Calu3 (cell line): ENCODE measurements at places on chromosomes 1 and 21.

DNA sequence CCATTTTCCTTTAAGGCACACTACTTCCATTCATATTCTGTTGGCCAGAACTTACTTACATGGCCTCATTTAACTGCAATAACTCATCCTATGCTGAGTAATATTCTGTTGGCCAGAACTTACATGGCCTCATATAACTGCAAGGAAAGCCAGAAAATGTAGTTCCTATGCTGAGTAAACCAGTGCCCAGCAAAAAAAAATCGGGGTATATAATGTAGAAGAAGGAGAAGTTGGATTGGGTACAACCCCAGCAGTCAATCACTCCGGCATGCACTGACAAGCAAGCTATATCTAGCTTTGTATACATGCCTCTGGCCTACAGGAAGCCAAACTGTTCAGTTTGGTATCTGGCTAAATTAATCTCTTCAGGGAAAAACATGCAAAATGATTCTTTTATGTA lies 39.4 kb upstream of the PPIH start:
- no peak for DNase-seq

DNA sequence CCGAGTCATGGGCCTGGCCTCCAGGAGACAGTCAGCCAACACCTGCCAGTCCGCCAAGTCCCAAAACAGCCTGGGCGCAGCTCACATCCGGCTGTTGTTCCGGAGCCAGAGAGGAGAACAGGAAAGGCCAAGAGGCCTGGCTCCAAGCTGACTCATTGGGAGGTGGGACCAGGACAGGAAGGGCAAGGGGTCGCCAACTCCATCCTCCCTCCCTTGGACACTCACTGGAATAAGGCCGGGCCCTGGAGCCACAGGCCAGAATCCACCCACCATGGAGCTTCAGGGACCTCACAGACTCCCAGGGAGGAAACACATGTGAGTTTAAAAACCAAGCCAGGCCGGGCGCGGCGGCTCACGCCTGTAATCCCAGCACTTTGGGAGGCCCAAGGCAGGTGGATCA lies 25.1 kb upstream of the CLIC4 start:
- DNase-seq = no peak

GRCh38 chr1:203463469-203464062 lies 12.0 kb upstream of the PRELP start:
- DNase-seq = no peak

- DNase-seq = no peak
Measured at GRCh38 chr1:70707214-70707613, 296.1 kb downstream of the CTH start.

- peak; percentile 63 for DNase-seq
Measured at GRCh38 chr1:15323351-15323988, 76.4 kb downstream of the FHAD1 start.

GRCh38 chr1:68814067-68814466 lies 317.2 kb upstream of the DEPDC1 start:
- no peak for DNase-seq

DNA sequence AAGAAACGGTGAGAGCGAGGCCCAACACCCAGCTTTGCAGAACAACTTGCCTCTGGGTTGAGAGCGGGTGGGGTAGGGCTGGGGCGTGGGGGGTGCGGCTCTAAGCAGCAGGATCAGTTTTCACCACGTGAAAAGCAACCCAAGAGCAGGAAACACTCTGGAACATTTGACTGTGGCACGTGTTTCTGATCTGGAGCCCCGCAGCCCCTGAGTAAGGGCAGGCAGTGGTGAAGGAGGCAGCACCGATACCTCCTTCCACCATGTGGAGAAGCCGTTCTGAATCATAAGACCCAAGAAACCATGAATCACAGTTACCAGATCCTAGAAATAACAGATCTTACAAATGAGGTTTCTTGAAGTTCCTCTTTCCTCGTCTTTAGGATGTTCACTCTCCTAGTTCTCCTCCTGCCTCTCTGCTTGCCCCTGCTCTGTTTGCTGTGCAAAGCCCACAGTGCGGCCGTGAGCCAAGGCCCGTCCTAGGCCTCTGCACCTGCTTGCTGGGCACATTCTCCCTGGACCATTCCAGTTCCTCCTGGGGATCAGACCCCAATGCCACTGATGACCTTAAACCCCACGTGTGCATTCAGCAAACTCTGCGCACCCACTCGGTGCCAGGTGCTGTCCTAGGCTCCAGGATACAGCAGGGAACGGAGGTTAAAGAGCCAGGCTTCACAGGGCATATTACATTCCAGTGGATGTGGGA lies 31.9 kb downstream of the SLC1A7 start:
- no peak for DNase-seq

GRCh38 chr1:158028969-158029368 lies 35.5 kb downstream of the KIRREL1 start:
- no peak for DNase-seq

- no peak for DNase-seq
Measured at GRCh38 chr1:2368053-2368744, 23.2 kb downstream of the MORN1 start.

GRCh38 chr1:67041841-67042503 lies 12.0 kb downstream of the SLC35D1 start:
- no peak for DNase-seq

DNA sequence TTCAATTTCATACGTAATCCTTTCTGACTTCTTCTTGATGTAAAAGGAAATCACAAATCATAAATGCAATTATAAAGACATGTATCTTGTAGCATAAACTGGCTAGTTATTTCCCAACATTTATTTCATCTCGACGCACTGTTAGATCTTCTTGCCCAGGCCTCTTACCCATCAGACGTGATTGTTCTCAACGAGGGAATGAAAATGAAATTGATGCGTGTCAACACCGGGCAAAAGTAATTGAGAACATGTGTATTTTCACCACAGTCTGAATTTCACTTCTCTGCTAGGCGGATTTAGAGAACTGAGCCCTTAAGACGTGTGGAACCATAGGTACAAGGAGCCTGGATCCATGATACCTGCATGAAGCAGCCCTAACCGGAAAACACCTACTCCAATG lies 519.7 kb downstream of the KCNT2 start:
- DNase-seq = no peak

DNA sequence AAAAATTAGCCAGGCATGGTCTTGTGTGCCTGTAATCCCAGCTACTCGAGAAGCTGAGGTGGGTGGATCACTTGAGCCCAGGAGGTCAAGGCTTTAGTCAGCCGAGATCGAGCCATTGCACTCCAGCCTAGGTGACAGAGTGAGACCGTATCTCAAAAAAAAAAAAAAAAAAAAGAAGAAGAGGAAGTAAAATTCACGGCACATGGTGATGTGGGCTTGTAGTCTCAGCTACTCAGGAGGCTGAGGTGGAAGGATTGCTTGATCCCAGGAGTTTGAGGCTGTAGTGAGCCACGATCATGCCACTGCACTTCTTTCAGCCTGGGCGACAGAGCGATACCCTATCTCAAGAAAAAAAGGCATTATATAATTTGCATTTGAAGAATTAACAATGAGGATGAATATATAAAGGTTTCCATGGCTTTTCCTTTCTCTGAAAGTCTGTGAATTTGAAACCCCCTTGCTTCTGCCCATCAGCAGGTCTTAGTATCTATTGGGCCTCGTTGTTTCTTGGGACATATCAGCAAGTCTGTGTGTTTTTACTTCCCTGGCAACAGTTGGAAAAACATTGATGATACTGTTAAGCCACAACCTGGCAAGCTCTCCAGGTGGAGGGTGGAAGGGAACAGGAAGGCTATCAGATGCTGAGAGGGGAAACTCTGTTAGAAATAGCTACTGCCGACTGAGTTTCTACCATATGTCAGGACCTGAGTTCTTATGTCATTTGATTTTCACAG lies 4.6 kb upstream of the PLA2G2D start:
- DNase-seq = no peak

DNA sequence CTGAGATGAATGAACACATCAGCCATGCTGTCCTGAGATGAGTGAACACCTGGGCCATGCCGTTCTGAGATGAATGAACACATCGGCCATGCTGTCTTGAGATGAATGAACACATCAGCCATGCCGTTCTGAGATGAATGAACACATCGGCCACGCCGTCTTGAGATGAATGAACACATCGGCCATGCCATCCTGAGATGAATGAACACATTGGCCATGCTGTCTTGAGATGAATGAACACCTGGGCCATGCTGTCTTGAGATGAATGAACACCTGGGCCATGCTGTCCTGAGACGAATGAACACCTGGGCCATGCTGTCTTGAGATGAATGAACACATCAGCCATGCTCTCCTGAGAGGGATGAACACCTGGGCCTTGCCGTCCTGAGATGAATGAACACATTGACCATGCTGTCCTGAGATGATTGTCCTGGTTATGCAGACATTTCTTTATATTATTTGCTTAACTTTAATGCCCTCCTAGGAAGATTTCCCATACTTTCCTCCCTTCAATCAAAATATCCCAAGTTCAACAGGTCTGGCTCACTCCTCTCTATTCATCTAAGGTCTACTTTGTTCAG lies 48.6 kb upstream of the COL6A1 start:
- DNase-seq = no peak

- peak; percentile 75 for DNase-seq
Measured at GRCh38 chr1:214332946-214333798, 52.2 kb downstream of the SMYD2 start.

- no peak for DNase-seq
Measured at GRCh38 chr1:36419569-36419968, 21.9 kb upstream of the LSM10 start.

DNA sequence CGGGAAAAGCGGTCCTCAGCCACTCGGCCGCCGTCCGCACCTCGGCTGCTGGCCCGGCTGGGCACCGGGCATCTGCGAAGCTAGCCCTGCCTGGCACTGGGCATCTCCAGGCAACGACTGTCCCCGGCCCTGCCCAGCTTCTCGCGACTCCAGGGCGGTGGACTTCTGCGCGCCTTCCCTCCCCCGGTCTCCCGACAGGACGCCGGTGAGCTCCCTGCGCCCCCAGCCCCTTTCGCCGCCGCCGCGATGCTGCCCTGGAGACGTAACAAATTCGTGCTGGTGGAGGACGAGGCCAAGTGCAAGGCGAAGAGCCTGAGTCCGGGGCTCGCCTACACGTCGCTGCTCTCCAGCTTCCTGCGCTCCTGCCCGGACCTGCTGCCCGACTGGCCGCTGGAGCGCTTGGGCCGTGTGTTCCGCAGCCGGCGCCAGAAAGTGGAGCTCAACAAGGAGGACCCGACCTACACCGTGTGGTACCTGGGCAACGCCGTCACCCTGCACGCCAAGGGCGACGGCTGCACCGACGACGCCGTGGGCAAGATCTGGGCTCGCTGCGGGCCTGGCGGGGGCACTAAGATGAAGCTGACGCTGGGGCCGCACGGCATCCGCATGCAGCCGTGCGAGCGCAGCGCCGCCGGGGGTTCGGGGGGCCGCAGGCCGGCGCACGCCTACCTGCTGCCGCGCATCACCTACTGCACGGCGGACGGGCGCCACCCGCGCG lies 514 bp downstream of the FAM43B start:
- no peak for DNase-seq

DNA sequence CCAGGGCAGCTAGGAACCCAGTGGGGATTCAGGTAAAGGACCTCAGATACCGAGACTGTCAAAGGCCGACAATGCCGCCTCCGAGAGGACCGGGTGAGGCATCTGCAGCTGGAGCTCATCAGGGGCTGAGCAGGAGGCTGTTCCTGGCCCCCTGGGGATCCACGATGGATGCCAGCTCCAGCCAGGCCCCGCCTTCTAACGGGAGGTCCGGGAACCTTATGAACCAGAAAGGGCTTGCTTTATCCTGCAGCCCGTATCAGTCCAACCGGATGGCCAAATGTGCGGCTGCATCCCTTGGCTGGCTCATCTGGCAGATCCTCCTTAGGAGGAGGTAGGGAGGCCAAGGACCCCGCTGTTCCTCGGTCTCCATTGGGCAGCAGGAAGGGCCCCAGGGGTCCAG lies 32.0 kb downstream of the SLC45A1 start:
- DNase-seq = no peak

DNA sequence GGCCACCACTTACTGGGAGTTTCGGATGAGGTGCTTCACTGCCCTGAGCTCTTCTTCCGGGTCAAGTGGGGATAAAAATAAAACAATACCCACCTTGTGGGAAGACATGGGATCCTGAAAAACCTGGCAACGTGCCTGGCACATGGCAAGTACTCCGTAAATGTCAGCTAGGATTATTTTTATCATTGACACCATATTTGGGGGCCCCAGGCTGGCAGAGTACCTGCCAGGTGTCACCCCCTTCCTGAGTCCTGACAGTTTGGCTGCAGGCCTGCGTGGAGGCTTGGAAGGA lies 9.2 kb upstream of the EPHA2 start:
- DNase-seq = peak; percentile 58

DNA sequence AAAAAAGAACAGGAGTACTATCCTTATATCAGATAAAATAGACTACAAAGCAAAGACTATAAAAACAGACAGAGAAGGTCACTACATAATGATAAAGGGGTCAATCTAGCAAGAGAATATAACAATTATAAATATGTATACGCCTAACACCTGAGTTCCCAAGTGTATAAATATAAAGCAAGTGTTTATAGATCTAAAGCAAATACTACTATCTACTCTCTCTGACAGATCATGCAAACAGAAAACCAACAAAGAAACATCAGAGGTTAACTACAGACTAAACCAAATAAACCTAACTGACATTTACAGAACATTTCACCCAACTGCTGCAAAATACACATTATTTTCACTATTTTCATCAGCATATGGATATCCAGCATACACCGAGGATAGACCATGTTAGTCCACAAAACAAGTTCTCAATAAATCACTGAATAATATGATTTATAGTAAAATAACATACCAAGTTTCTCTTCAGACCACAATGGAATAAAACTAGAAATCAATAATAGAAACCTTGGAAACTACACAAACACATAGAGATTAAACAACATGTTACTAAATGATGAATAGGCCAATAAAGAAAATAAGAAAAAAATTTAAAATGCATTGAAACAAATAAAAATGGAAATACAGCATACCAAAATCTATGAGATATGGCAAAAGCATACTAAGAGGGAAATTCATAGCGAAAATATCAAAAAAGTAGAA lies 22.7 kb downstream of the UCHL5 start:
- DNase-seq = no peak

- DNase-seq = no peak
Measured at GRCh38 chr1:63603810-63604209, 10.6 kb downstream of the PGM1 start.

GRCh38 chr1:117120774-117121588 lies 568 bp downstream of the TRIM45 start:
- no peak for DNase-seq

DNA sequence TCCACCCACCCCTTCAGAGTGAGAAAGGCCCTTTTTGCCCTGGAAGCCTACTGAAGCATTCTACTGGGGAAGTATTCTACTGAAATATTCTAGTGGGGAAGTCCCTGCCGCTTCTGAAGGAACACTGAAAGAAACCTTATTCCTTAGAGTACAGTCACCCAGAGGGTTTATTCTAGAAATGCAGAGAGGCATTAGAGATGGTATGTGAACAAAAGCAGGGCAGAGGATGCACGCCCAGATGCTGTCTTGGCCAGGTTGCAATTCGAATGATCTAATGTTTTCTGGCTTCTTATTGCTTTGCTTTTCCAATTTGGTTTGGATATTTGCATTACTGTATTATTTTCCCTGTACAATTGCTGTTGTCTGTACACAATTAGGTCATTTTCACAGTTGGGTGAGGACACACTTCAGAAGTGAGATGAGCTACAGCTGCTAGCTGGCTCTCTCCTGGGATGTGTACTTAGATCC lies 37.1 kb downstream of the CCN1 start:
- no peak for DNase-seq
